ENCODE measurements at places on chromosomes 2 and 18. TPM values are rescaled to one million over a fixed set of nuclear protein-coding genes. Genes with fewer than 3 reads are reported as not detected.

DNA sequence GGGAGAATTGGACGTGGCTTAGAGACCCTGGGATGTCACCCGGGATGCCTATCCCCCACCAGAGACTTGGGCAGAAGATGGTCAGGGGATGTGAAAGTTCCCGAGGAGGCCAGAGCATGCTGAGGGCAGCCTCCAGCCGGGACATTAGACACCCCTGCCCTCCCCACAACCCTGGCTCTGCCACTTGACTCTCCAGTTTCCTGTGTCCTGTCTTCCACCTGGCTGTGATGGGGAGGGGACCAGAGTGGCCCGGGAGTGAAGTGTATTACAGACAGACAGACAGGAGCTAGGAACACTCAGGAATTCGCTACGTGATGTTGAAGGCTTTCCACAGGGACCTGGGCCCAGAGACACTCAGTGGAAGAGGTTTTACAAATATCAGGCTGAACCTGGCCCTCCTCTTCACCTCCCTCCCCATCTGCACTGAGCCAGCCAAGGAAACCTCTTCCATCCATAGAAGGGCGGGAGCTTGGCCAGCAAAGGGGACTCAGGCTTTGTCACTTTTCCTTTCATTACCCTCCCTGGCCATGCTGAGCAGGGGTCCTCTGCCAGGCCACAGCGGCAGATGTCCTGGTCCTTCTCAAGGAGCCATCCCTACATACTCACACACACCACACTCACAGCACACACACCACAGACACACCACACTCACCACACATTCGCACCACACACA lies 60.7 kb downstream of the SDC1 start:
- no peak for DNase-seq
- H3K4me1 ChIP-seq = no peaks in the 10 kb centered on the region
- no peak overlapping the region for H3K4me3 ChIP-seq
- H3K27ac ChIP-seq = no peak overlapping the region
- H3K36me3 ChIP-seq = no peaks in the 10 kb centered on the region

DNA sequence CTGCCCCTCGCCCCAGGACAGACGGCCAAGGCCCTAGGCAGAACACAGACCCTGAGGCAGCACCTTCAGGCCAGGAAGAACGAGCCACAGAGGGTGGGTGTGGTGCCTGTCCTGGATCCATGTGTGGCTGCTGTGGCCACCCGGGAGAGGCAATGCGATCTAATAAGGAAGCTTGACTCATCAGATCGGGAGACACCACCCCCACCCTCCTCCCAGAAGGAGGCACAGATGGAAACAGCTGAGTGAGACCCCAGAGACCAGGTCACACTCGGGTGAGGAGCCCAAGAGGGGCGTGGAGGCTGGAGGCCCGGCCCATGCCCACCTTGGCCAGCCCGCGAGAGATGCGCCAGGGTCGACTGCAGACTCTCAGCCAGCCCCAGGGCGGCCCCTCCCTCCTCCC lies 20.3 kb downstream of the KCNG2 start:
- no peaks in the 10 kb centered on the region for H3K36me3 ChIP-seq
- DNase-seq = no peak
- no peak overlapping the region for H3K4me3 ChIP-seq
- H3K27ac ChIP-seq = no peak overlapping the region
- no peaks in the 10 kb centered on the region for H3K27me3 ChIP-seq
- peaks cover 4% of the 10 kb centered on the region for H3K4me1 ChIP-seq

DNA sequence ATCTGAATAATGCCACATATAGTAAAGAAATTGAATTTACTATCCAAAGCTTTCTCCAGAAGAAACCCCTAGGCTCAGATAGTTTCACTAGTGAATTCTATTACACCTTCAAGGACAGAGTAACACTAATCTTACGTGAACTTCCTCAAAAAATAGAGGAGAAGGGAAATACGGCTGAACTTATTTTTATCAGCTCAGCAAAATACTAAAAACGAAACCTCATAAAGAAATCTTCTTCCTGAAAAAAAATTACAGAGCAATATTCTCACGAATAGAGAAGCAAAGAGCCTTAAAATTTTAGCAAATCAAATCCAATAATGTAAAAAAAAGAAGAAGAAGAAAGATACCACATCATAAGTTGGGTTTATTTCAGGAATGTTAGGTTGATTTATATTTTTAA lies 14.7 kb downstream of the CAPN13 start:
- no peak overlapping the region for H3K4me3 ChIP-seq
- no peak overlapping the region for H3K27ac ChIP-seq
- no peaks in the 10 kb centered on the region for H3K4me1 ChIP-seq
- DNase-seq = no peak

GRCh38 chr2:225270861-225271260 lies 128.6 kb upstream of the NYAP2 start:
- H3K27me3 ChIP-seq = no peaks in the 10 kb centered on the region
- DNase-seq = peak; percentile 29
- H3K4me3 ChIP-seq = no peak overlapping the region
- no peak overlapping the region for H3K27ac ChIP-seq

KCNG2 gene
- not detected for total RNA-seq

MATN3 gene
- total RNA-seq = not detected
